Activated T-cell treated with anti-CD3 and anti-CD28 coated beads, Interleukin-2, amount 50 U/mL, for 48 hours (primary cell): ENCODE measurements at places on chromosomes 6 and 20.

- DNase-seq = no peak
Measured at GRCh38 chr6:11815231-11815630, 36.6 kb upstream of the ADTRP start.

DNA sequence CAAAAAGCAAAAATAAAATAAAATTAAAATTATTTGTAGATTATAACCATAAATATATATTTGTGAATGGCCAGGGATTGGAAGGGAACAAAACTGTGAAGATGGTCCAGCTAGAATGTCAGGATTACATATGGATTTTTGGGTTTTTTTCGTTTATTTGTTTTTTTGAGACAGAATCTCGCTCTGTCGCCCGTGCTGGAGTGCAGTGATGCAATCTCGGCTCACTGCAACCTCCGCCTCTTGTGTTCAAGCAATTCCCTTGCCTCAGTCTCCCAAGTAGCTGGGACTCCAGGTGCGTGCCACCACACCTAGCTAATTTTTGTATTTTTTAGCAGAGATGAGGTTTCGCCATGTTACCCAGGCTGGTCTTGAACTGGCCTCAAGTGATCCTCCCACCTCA, 7.8 kb upstream of the C6orf132 start:
- no peak for DNase-seq

DNA sequence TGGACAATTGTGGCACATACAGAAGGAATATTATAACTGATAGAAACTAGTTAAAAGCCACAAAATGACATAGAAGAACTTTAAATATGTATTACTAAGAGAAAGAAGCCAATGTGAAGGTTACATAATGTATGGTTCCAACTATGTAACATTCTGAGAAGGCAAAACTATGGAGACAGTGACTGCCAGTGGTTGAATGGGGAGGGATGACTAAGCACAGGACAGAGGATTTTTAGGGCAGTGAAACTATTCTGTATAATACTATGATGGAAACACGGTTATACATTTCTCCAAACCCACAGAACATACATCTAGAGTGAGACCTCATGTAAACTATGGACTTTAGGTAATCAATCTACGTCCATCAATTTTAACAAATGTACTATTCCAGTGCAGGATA, 22.4 kb downstream of the SYNCRIP start:
- DNase-seq = no peak

- DNase-seq = no peak
Measured at GRCh38 chr6:27478141-27478705, 5.3 kb upstream of the ZNF184 start.

DNA sequence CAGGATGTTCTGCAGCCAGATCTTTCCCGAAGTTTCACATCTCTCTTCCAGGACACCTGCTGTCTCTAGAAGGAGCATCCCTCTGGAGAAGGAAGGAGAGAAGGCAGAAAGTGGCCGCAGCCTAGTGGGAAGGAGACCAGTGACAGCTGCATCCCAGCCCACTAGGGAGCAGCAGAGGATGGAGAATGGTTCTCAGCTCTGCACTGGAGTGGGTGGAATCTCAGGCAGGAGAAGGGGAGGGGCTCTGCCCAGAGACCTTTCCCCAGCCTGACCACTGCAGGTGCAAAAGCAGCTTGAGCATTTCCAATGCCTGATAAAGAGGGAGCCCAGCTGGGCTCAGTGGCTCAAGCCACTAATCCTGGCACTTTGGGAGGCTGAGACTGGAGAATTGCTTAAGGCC, 32.3 kb downstream of the NCR2 start:
- DNase-seq = no peak

GRCh38 chr20:21394551-21394950, 2.8 kb downstream of the NKX2-4 start:
- DNase-seq = no peak

DNA sequence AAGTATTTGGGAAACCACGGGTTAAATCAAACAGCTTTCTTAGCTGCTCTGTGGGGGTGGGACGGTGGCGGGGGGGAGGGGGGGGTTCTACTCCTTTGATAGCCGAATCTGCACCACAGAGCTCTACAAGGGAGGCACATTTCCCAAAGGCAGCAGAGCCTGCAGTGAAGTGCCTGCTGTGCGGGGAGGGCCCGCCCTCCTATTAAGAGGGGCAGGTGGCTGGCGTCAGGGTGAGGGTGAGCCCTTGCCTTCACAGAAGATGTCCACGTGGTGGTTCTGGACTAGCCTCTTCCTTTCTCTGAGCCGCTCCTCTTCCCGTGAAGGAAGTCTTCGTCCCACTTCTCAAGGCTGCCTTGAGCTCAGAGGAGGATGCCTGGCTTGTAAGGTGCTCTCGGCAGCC, 174.9 kb upstream of the THBS2 start:
- DNase-seq = no peak

DNA sequence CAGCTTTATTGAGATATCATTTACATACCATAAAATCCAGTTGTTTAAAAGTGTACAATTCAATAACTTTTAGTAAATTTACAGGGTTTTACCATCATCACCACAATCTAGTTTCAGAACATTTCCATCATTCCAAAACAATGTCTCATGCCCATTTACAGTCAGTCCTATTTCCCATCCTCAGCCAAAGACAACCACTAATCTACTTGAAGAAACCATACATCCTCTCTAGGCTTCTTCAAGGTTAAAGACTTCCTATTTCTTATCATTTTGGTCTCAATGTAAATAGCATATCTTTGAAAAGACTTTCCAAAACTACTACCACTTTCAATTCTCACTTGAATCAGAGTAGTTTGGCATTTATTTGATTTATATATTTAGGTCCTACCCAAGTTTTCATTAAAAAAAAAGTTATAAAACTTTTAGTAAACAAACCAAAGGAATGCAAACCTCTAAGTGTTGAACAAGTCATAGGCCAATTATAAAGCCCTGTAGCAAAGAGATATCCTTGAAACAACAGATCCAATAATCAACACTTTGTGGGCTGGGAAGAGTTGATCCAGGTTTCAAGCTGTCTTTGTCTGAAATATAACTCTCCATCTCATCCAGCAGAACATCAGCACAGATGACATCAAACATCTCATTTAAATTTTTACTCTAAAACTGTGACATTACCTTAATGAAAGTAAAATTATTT, 211.3 kb upstream of the RUNX2 start:
- no peak for DNase-seq

- DNase-seq = peak; percentile 35
Measured at GRCh38 chr6:112253841-112254816, at the start of gene LAMA4. Gene LAMA4 (minus strand): TSS chr6:112254567. CDS start chr6:112254150, 417 bp downstream.
